T-helper 17 cell (primary cell): ENCODE measurements at places on chromosomes 13 and 19. TPM values are rescaled to one million over a fixed set of nuclear protein-coding genes. Genes with fewer than 3 reads are reported as not detected.
A peak's percentile ranks its signal among the peaks of the same experiment; 100 is the strongest.

DNA sequence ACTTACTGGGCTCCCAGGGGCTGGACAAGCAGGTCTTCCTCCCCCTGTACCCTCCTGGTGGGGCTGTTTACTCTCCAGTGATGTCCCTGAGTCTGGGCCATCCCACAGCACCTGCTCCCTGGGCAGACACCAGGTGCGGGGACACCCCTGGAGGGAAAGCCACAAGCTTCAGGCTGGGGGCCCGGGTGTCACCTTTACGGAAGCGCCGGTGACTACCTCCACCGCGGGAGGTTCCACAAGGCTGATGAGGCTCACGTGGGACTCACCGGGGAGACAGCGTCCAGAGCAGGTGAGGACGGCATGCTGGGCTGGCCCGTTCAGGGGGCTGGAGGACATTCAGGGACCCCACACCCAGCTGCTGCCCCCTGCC lies 24.9 kb downstream of the NFILZ start:
- H3K4me3 ChIP-seq = peak overlapping the region; percentile 60
- H3K36me3 ChIP-seq = no peaks in the 10 kb centered on the region
- no peaks in the 10 kb centered on the region for H3K27me3 ChIP-seq
- no peak overlapping the region for H3K27ac ChIP-seq
- no peak for DNase-seq

- H3K27me3 ChIP-seq = peaks cover 52% of the 10 kb centered on the region
- H3K27ac ChIP-seq = no peak overlapping the region
- H3K4me1 ChIP-seq = peaks cover 2% of the 10 kb centered on the region
- no peak overlapping the region for H3K4me3 ChIP-seq
- peaks cover 4% of the 10 kb centered on the region for H3K36me3 ChIP-seq
- DNase-seq = no peak
Observed at GRCh38 chr19:46179076-46179759, 31.2 kb downstream of the IGFL2 start.

GRCh38 chr19:31352296-31352781 lies 3.1 kb upstream of the TSHZ3 start:
- H3K27ac ChIP-seq = no peak overlapping the region
- peak overlapping the region; percentile 21 for H3K4me3 ChIP-seq

- no peak overlapping the region for H3K4me3 ChIP-seq
- no peak for DNase-seq
Observed at GRCh38 chr13:62799931-62800436, 1384.3 kb upstream of the PCDH20 start.

DNA sequence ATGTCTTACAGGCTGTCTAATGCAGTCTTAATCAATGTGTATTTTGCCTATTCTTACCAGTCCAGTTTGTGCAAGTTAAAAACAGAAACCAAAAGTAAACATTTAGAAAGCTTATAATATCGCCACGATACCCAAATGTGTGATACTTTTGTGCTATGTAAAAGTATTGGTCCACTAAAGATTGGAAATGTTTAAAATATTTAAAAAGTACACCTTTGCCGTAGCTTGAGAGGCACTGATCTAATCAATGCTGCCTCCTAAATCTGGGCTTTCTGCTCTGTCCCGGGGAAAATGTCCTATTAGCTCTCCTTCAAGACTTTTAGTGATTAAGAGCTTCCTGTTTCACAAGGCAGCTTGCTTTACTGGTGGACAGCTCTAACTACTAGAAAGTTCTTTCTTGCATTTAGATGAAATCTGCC lies 64.7 kb downstream of the DNAJC15 start:
- H3K27ac ChIP-seq = peak overlapping the region; percentile 16
- peak overlapping the region; percentile 56 for H3K4me3 ChIP-seq
- H3K4me1 ChIP-seq = peaks cover 7% of the 10 kb centered on the region
- peaks cover 6% of the 10 kb centered on the region for H3K36me3 ChIP-seq
- H3K27me3 ChIP-seq = no peaks in the 10 kb centered on the region

DNA sequence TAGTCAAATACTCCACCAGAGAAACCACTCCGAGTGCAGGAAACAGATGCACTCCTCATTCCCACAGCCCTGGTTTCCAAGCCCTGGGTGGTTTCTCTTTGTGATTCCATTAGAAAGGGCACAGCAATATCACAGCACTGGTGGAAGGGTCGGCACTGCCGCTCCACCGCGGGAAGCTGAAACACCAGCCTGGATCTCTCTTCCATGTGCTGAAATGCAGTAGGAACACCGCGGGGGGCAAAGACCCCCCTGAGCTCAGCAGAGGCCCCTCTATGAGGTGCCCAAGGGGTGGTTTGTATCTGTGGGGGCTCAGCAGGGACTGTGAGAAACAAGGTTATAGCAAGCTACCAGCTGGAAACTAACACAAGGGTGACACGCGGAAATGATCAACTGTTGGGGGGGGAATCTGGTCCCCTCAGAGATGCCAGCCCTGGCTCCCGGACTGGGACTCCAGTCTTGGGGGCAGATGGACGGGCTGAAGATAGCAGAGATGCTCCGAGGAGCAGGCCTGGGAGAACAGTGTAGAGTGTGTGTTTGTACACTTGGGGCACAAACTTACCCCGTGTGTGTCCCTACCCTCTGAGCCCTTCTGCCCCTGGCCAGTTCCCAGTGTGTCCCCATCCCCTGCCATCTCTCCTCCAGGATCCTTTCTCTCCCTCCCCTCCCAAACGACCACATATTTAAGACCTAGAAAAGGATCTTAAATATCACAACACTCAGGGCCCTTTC lies 1.8 kb downstream of the ZFR2 start:
- H3K27ac ChIP-seq = peak overlapping the region; percentile 27
- no peak for DNase-seq
- H3K27me3 ChIP-seq = peaks cover 32% of the 10 kb centered on the region
- peak overlapping the region; percentile 15 for H3K4me3 ChIP-seq
- peaks cover 6% of the 10 kb centered on the region for H3K36me3 ChIP-seq
- peaks cover 7% of the 10 kb centered on the region for H3K4me1 ChIP-seq

DNA sequence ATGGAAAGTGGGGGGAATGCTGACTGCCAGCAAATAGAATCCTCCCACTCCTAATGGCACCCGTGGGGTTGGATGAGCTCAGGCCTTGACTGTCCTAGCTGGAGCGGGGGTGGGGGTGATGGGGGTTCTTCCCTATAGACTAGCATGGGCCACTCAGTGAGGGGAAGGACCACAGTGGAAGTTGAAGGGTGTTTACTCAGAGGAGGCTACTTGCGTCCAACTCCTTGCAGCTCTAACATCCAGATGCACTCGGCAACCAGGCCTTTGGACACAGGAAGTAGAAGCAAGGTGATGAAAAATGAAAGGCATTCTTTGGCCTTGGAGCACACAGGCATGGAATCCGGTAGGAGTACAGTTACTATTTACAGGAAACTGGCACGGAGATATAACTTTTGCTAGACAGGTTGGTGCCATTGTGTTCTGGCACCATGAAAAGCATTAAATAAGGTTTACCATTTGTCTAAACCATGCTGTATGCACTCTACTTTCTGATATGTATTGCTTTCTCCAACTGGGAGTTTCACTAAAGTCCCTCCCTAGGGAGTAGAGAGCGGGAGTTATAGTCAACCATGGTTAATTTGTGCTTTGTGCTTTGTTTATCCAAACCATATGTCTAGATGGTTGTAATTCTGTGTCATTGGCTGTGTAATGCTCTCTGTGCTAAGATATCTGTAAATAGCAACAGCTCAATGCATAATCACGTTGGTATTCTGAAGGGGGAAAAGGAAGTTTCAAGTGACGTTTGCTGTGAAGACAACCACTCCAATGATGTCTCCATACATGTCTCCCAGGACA lies 125.3 kb downstream of the TSHZ3 start:
- no peak for DNase-seq
- H3K4me1 ChIP-seq = peaks cover 4% of the 10 kb centered on the region
- no peaks in the 10 kb centered on the region for H3K27me3 ChIP-seq

DNA sequence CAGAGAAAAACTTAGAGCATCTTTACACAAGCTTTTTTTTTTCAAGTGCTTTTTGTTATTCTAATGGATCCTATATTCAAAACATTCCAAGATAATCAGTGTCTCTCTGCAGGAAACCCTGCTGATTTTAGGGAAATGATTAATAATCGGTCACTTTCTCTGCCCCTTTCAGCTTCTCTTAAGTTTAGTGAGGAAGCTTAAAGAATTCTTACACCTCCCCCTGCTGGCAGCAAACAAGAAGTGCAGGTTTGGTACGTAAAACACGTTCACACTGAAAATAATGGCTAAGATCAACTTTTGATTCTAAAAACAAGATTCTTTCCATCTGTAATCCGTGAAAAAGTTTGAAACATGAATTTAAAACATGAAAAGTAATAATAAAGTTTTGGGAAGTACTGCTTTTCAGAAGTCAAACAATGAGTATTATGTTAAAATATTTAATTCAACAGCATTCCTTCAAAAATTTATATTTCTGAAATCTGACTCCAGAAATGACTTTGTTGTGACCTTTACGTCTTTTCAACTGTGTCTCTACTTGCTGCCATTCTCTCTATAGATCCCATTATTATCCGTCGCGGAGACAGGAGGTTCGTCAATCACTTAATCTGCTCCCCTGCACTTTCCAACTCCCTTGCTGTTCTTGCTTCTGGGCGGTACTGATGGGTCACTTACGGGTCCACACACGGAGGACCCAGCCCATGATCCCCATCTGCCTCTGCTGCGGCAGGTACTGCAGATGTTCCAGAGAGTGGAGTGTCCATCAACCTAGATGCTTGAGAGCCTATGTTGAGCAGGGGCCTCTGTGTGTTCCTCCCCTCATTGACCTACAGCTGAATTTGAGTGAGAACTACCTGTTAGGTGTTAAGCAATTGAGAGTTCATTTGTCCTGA lies 203.1 kb upstream of the EDNRB start:
- no peak for DNase-seq
- peaks cover 2% of the 10 kb centered on the region for H3K36me3 ChIP-seq
- H3K4me3 ChIP-seq = no peak overlapping the region
- H3K4me1 ChIP-seq = peaks cover 5% of the 10 kb centered on the region
- H3K27me3 ChIP-seq = peaks cover 59% of the 10 kb centered on the region
- no peak overlapping the region for H3K27ac ChIP-seq

Gene MAB21L1
- not detected for total RNA-seq

Gene FCER2
- total RNA-seq = not detected

Gene TEX101
- total RNA-seq = not detected
